Effector CD8-positive, alpha-beta T cell (primary cell): ENCODE measurements at places on chromosomes 5 and 9.

GRCh38 chr9:83477120-83477519 lies 61.1 kb downstream of the FRMD3 start:
- no peak for DNase-seq

DNA sequence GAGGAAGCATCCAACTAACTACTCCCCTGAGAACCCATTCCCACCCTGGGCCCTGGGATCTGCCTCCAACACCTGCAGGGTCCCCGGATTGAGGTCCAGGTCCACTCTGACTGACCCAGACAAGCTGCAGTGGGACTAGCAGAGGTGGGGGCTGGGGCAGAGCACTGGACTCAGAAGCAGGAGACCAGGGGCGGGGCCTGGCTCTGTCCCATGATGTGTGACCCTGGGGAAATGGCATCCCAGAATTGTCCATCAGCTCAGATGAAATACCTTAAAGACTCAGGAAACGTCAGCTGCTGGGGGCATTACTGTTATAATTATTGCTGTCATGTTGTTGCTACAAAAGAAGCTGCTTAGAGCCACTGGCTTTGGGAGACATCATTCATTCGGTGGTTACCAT lies 202.4 kb downstream of the C9orf50 start:
- DNase-seq = no peak

GRCh38 chr5:117473165-117473564 lies 898.5 kb upstream of the SEMA6A start:
- no peak for DNase-seq

GRCh38 chr9:136799854-136800657 lies 3.9 kb downstream of the CCDC183 start:
- peak; percentile 94 for DNase-seq

DNA sequence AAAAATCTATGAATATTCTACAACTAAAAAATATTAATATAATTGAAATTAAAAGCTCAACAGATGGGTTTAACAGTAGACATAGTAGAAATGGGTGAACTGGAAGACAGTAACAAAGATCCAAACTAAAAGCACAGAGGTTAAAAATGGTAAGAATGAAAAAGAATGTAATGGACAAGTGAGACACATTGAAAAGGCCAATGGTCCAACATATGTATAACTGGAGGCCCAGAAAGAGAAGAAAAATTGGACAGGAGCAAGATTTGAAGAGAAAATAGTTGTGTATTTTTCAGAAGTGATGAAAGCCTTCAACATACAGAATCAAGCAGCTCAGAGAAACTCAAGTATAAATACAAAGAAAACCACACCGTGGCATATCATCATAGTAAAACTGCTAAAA lies 58.6 kb downstream of the PCDHGC5 start:
- no peak for DNase-seq

DNA sequence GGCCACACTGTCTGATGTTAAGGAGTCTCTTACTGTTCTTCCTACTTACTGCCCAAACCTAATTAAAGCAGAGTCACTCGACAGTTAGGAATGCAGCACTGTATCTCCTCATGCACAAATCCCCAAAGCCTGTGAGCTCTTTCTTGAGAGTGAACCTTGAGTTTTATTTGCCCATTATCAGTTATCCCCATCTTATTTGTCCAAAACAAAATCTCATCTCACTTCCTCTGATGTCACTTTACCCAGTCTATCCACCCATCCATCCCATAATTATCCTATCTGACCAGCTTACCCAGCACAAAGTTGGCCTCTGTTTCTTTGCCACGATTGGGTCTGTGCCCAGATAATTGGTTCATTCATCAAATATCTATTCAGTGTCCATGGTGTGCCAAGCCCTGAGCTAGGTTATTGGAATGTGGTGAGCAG lies 250.8 kb downstream of the SLIT3 start:
- DNase-seq = no peak

DNA sequence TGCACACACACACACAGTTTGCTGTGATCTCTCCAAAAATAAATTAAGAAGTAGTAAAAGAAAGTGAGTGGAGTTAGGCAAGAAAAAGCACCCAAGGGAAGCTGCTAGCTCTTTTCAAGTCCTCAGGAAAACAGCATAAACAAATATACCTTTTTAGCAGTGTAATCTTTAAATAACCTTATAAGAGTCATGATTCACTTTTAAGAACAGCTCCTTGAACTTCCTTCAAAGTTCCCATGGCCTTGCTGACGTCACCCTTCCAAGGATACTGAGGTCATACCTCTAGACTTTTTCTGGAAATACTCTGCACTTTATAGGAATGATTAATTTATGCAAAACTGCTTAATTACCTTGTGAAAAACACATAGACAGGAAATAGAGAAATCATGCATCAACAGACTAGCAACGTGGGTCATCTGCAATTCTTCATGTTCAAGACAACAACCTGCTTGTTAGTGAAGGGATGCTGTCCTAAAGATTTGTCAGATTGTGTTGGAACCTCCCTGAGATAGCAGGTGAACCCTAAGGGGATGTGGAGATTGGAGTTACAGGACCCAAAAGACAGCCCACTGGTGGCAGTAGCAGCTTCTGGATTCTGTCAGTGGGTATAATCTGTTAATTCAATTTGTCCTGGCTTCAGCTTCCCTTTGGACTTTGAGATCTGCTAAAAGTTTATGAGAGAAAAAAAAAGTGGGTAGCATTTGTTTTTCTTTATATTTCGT lies 229.0 kb downstream of the ELAVL2 start:
- no peak for DNase-seq

GRCh38 chr9:87527211-87527916 lies 29.7 kb downstream of the DAPK1 start:
- no peak for DNase-seq

DNA sequence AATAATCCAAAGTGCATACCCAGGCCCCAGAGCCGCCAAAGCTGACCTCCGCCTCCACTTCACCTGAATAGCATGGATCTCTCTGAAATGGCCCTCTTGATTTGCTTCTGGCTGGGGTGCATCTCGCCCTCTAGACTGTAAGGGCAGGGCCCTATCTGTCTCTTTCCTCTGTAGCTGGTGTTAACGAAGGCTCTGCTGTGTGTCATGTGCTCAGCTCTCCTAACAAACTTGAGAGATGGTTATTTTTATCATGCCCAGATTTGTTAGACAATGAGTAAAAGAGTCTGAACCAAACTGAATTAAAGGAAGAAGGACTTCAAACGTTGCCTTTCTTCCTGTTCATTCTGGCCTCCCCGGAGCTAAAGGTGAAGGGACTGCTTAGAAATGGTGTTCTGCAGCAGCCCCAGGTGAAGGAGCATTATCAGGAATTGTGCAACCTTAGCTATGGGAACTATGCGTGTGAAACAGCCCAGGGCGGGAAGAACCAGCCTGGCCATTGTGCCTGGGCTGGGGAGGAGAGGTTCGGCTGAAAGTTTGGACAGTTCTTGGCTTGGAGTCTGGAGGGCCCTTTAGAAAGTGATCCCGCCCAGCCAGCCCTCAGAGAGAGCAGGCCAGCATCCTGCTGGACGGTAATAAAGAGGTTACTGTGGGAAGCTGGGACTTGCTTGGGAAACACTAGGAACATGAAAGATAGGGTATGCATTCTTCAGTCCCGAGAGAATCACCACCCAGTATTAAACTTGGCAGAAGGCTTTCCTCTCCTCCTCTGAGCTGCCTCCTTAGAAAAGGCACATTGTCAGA lies 73.5 kb downstream of the WWC1 start:
- no peak for DNase-seq

GRCh38 chr5:122715095-122715494 lies 59.8 kb upstream of the SNX2 start:
- DNase-seq = no peak

GRCh38 chr9:89634995-89635742 lies 30.4 kb downstream of the GADD45G start:
- DNase-seq = no peak

GRCh38 chr9:19785230-19785629 lies 3.6 kb downstream of the SLC24A2 start:
- DNase-seq = no peak

DNA sequence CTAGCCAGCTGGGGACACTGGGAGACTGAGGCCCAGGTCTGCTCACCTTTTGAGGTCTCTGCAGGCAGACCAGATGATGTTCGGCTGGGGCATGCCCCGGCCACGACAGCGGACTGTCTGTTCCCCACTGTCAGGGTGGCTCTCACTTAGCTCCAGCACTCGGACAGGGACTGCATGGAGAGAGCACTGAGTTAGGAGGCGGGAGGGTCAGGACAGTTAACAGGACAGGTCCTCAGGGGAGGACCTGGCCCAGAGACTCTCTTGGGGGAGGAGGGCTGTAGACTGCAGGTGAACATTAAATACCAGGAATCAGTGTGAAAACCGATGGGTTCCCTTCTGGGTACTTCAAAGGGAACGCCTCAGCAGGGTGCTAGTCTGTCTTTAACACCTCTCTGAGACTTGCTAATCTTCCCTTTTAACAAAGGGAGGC lies 25.1 kb downstream of the PDGFRB start:
- no peak for DNase-seq

GRCh38 chr9:35792024-35792813 lies 828 bp downstream of the NPR2 start:
- DNase-seq = no peak

- no peak for DNase-seq
These were observed 39.6 kb downstream of the WNK2 start for GRCh38 chr9:93223260-93224180.

GRCh38 chr9:75448281-75448680 lies 360.0 kb downstream of the OSTF1 start:
- DNase-seq = no peak

- no peak for DNase-seq
These were observed 71.4 kb downstream of the SLC12A2 start for GRCh38 chr5:128154943-128155342.

DNA sequence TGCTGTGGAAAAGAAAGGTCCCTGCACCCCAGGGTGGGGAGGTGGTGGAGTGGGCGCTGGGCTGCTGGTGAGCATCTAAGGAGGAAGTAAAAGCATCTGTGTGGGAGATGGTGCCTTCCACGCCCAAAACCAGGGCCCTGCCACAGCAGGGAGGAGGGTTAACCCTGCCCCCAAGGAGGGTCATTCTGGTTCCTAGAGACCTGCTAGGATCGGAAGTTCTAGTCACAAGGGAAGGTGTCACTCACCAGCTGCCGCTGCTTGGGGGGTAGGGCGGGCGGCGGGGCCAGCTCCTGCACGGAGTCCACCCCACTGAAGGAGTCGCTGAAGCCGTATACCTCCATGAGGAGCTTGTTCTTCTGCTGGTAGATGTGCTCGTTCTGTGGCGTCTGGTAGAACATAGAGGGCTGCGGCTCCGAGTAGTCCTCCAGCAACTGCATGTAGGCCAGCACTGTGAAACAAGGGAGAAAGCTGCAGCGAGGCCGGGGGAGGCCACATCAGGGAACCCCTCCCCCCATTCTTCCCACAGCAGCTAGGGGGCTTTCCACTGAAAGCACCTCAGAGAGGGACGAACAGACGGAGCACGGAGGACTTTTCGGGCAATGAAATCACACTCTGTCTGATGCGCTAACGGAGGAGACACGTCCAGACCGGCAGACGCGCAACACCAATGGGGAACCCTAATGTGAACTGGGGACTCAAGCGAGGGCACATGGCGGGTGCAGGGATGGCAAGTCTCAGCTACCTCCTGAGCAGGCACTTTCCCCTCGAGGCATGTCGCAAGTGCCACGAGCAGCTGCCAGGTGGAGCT lies 76.4 kb downstream of the PRRT1B start:
- DNase-seq = no peak

GRCh38 chr5:14331386-14331781 lies 188.2 kb downstream of the TRIO start:
- no peak for DNase-seq

DNA sequence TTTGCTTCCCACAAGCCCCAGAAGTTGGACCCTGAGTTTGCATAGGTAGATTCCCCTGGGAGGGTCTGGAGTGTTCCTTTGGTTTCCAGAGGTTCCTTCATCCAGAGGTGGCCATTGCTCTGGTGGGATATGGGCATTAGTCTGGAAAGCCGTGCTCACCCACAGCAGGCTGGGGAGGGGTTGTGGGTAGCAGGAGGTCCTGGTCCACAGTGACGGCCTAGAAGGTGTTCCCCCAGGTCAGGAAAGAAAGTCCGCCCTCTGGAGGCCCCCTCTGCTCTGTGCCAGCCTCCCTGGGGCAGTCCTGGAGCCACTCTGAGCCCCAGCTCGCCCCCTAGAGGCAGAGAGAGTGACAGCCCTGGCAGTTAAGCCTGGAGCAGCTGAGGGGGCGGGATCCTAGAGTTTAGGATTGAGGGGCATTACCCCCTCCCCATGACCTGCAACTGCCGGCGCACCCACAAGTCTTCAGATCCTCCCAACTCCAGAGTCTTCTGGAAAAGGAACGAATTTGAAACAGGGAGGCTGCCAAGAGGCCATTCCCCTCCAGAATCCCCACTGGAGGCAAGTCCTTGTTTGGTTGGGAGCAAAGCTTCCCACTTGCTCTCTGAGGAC lies 36.8 kb downstream of the NDST1 start:
- DNase-seq = peak; percentile 33

DNA sequence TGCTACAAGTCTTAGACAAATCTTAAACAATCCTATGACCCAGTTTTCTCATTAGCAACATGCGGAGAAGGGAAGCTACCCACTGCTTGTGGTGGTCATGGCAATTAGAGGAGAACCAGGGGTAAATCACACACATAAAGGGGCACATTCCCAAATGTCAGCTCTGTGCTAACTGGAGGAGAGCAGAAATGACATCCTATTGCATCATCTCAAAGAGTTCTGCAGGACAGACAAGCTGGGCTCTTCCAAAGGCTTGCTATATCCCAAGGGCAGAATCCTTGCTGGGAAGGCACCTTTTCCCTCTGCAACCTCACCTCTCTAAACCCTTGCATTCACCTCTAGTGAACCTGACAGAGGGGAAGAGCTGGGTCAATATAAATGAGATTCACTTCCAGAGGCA lies 17.0 kb upstream of the WWC1 start:
- no peak for DNase-seq

DNA sequence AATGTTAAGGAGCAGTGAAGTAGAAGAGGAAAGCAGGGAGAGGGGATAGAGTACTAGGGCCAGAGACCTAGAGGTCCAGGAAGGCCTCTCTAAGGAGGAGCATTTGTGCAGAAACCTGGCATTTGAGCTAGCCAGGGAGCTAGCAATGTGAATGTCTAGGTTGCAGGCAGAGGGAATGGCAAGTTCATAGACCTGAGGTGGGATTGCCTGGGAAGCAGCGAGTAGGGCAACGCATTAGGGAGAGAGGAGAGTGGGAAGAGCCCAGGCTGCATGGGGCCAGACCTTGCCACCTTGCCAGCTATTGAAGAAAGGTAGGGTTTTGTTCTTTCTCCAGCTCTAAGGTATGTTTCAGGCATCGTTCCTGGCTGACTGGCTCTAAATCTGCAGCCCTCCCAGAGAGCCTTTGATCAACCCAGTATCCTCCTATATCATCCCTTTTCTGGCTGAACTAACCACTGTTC lies 54.0 kb downstream of the SLC22A5 start:
- DNase-seq = no peak

DNA sequence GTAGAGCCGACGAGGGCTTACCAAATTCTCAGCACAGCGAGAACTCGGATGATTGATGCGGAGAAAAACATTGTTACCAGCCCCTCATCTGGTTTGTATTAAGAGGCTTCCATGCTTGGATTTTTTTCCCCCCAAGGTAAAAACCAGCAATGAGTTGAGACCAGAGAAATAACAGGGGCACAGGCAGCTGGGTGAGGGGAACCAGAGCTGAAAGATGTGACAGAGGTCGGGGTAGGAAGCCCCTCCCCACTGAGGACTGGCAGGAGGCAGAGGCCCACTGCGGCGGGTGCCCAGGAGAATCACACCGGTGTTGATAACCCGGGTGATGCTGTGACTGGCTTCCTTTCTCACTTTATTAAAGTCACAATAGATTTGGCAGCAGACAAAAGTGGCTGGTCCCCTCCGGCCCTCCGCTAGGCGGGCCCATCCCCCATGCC lies 116.5 kb upstream of the PHYKPL start:
- no peak for DNase-seq
